ENCODE measurements at places on chromosomes 1 and 21.
A peak's percentile ranks its signal among the peaks of the same experiment; 100 is the strongest.

GRCh38 chr1:30607723-30608122, 115.7 kb downstream of the MATN1 start:
- DNase-seq, result peak; percentile 21

DNA sequence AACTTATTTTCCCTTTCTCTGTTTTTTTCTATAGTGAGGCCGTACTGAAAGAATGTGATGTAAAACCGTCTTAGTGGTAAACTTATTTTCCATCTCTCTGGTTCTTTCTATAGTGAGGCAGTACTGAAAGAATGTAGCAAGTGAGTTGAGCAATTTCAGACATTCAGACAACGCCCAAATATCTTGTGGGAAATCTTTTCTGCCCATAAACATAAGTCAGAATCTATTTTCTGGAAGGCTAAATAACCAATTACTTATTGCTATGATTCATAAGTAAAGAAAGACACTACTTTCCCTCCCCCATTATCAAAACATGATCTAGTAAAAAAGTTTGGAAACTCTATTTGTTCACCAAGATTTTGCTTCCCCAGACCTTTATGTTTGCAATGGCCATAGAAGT, 18.8 kb upstream of the SCCPDH start:
- no peak for DNase-seq

- no peak for DNase-seq
These were observed 82.7 kb upstream of the ROR1 start for GRCh38 chr1:63690966-63691700.

GRCh38 chr1:229507502-229507901, 639 bp downstream of the NUP133 start:
- no peak for DNase-seq

DNA sequence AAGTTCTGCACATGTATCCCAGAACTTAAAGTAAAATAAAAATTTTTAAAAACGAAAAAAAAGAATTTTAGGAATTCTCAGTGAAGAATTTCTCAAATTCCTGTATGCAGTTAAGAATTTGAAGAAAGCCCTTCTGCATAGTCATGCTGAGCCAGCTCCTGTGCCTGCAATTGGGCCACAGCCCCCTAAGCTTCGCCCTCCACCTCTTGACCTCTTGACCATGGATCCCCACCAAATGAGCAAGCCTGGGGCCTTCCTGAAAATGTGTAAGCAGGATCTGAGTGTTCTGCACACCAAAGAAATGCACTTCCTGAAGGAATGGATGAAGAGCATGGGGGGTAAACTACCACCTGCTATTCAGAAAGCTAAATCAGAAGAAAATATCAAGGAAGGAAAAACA, 52.0 kb downstream of the NBPF6 start:
- no peak for DNase-seq

GRCh38 chr1:184061396-184062003, 10.0 kb downstream of the TSEN15 start:
- no peak for DNase-seq

- no peak for DNase-seq
These were observed 96.1 kb upstream of the PRMT6 start for GRCh38 chr1:106960412-106960811.

GRCh38 chr1:213327017-213327667, 276.1 kb downstream of the RPS6KC1 start:
- DNase-seq, result no peak

GRCh38 chr1:100070201-100070939, 62.4 kb downstream of the SASS6 start:
- DNase-seq, result no peak

DNA sequence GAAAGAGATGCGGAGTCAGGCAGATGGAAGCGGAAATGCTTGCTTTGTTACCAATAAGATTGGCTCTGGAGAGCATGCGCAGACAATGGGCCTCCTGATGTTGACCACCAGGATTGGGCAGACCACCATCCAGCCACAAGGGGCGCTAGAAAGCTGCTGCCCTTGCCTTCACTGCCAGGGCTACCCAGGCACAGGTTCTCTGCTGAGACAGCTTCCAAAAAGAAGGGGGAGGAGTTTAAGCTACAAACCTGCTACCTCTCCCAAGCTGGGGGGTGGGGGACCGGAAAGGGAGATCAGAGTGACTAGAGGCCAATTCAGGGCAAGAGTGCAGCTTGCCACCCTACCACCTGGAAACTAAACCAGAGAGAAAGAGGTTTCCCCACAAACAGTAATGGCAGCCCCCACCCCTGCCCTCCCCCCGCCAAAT, 369.7 kb downstream of the RRAGC start:
- DNase-seq, result no peak

Data from coronary artery (tissue), 2 donors.